Right ventricle myocardium inferior (tissue), 1 donor: ENCODE measurements at places on chromosomes 2 and 18. TPM values are rescaled to one million over a fixed set of nuclear protein-coding genes. Genes with fewer than 3 reads are reported as not detected.

GRCh38 chr2:52311862-52312261 is 1279.9 kb upstream of the NRXN1 start:
- no peak for DNase-seq

DNA sequence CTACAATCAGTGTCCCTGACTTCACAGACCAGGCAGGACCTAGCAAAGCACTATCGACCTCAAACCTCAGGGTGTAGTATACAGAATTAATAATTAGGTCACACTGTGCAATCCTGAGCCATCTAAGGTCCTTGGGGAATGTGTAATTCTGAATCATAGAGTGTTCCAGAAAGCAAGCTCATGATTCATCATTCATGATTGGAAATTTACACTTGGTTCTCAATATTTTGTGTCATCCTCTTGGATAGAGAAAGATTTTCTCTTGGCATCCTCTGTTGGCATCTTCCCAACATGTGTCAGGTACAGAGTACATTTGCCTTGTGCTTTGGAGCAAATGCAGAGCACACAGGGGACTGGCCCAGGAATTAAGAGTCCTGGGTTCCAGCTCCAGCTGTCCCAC is 245.0 kb upstream of the NT5C1B start:
- no peak for DNase-seq

DNA sequence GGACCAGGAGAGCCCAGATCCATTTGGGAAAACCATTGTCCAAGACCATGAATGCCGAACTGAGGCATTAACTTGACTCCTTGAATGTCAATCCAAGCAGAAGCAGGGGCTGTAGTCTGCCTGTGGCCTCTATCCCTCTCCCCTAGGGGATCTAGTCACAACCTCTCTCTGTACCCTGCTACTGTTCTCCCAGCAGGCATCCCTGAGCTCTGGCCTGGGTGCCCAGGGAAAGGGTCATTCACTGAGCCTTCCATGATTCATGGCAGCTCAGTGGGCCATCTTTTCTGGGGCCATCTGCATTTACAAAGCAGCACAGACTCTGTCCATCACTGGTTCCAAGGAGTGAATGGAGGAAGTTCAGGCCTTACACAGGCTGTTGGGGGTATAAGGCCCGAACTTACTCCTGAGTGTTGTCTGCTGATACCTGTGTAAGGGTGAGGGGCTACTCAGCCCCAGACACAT is 151.8 kb downstream of the ZFP36L2 start:
- DNase-seq = no peak

DNA sequence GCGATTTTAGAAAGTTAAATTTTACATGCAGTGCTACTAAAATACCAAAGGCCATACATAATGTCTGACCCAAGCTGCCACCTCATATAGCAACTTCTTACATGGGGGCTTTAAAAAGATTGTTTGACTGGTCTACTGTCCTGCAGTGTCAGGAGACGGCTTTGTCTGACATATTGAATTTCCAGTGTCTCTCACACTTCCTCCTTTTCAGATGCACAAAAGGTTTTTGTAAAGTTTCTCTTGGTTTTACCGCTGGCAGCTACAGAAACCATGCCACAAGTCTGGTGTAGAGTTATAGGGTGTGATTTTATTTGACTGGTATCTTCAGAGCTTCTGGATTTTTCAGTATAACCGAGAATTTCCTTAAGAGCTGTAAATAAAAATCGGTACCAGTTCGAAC is 1.1 kb upstream of the ASAP2 start:
- DNase-seq = no peak

DNA sequence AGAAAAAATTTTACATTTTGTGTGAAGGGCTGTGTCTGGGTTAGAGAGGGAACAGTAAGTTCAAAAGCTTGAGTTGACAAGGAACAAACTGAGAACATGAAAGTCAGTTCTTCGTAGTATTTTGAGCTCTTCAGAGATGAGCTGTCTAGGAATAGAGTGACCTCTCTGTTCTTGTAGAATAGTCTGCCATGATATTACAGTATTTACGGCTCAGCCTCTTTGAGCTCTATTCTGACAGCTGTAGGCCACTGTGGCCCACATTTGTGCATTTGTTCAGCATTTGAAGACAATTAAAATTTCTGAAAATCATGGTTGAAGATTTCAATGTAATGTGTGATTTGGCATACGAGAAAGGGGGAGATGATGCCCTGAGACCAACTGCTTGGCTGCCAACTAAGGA is 172.8 kb downstream of the MGAT5 start:
- DNase-seq = no peak

DNA sequence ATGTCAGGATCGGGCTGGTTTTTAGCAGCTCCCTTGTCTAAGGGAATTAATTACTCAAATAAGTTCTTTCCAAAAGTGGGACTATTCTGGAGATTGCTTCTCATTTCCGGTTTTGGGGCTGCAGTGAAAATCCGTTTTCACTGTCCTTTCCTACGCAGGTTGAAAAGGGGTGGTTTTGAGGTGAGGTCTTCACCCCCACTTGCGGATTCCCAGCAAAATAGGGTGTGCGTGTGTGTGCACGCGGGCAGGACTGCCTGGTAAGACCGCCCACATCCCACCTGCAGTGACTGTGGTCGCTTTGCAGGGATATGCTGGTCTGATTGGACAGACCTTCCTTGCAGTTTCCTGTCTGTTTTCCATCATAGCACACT is 472 bp upstream of the PLEKHM3 start:
- no peak for DNase-seq

DNA sequence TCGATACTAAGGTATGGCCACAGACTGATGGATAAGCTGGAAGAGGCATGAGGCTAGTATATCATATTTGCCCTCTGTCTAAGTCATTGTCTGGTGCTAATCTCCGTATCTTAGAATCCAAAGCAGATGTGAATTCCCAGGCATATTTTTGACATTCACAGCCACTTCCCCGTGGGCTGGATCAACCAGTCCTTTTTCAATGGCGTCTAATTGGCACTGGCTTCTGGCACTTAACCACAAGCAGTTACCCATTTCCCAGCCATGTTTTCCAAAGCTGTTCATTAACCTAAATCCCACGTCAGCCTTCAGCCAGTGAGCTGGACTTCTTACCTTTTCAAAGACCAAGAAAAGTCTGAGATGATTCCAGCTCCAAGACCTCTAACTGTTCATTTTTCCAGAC is 20.7 kb upstream of the ZNF407 start:
- DNase-seq = no peak

DNA sequence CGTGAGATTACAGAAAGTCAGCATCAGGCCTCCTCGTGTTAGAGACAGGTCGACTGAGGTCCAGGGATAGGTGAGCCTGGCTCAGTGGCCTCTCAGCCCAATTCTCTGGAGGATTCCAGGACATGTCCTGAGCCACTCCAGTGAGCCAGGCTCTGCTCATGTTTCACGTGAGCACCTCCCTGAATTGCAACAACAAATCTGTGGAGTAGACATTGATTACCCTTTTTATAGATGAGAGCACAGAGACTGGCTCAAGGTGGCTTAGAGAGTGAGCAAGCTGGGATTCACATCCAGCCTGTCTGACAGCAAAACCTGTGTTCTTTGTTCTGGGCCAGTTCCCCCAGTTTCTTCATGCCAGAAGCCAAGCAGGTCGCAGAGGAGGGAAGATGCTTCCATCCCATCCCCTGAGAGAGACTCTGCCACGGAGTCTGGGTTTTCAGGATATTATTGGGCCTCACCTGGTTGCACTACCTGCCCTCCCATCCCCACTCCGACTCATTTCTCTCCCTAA is 46.4 kb downstream of the HS1BP3 start:
- DNase-seq = no peak

DNA sequence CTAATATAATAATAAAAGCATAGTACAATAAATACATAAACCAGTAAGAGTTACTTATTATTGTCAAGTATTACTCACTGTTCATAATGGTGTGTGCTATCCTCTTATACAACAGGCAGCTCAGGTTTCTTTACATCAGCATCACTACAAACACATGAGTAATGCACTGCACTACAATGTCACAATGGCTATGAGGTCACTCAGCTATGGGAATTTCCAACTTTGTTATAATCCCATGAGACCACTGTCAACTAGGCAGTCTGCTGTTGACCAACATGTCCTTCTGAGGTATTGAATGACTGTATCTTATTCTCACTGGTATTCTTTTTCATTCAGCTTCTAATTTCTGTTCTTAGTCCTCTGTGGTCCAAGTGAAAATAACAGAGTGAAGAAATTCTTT is 250.4 kb upstream of the DSEL start:
- no peak for DNase-seq

- no peak for DNase-seq
Measured at GRCh38 chr2:39150102-39150562, 29.3 kb upstream of the SOS1 start.

DNA sequence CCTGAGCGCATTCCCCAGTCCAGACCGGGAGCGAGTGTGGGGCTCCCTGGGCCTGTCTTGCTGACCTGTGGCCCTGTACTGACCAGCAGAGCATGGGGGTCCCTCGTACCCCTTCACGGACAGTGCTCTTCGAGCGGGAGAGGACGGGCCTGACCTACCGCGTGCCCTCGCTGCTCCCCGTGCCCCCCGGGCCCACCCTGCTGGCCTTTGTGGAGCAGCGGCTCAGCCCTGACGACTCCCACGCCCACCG is 5.3 kb downstream of the NEU4 start:
- DNase-seq = no peak

- no peak for DNase-seq
Measured at GRCh38 chr2:36411962-36412444, 56.4 kb downstream of the CRIM1 start.

DNA sequence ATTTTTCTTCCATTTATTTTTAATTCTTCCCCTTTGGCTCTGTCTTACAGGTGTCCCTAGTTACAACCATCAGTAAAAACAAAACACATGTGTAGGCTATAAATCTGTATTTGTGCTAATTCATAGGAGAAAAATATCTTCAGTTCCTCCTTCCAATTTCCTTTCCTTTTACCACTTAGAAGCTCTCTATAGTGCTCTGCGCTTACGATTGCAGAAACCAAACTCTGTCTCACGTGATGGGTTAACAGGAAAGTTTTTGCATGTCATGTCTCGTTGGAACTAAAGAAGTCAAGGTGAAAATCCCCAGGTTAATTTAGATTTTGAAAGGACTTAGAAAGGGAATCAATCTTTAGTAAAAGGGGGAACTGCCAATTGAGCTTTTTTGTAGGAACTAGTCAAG is 1390.5 kb upstream of the ZEB2 start:
- DNase-seq = no peak

DNA sequence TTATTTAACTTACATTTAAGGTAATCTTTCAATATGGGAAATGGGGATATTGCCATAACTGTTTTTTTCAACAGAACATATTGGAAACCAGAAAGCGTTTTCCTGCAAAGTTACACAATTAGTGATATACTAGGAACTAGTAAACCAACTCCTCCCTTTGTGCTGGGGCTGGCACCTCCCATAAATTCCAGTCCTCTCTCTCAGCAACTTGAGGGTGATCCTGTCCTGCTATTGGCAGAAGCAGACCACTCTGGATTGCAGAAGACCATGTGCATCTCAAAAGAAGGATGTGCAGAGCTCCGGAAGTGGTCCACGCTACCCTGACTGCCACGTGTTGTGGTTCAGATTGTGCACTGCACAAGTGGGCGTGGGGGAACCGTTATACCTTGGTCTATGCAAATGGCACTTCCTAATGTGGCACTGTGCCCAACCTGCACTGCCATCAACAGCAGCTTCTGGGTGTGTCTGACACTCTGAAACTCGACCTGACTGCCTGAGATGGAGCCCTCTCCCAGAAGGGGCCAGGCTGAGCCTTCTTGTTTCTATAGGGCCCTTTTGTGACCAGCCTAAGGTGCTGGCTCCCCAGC is 219.2 kb downstream of the ZNF516 start:
- no peak for DNase-seq

DNA sequence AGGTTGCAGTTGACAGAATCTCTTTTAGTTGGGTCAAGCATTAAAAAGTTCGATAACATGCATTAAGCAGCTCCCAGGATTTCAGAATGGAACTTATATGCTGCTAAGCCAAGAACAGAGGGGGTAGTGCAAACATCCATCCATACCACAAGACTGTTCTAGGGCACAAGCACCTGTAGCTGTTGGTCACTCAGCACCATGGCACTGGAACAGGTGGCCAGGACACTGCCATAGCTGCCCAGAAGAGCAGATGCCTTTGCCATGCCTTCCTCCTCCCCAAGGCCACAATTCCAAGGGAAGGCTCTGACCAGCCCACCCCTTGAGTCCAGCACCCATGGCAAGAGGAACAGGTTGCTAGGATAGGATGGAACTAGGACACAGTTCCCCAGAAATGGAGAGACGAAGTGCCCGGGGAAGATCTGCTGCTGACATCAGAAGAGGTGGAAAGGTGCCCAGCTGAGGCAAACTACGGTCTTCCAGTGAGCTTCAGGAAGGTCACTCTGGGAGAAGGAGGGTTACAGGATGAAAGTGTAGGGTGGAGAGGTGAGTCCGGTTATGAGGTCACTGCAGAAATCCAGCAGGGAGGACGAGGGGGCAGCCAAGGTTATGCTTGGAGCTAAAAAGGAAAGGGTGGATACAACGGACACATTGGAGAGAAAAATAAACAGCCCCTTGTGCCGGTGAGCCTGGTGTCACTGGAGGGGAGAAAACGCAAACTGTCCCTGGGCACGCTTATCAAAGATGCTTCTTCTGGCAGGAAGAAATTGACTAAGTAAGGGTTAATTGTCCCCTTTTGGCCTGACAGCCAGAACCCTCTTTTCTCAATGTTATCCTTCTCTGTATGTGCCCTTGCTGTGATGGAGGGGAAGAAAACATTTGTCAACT is 41.9 kb downstream of the C1QL2 start:
- DNase-seq = no peak

GRCh38 chr2:122523143-122523542 is 767.7 kb downstream of the TSN start:
- no peak for DNase-seq

DNA sequence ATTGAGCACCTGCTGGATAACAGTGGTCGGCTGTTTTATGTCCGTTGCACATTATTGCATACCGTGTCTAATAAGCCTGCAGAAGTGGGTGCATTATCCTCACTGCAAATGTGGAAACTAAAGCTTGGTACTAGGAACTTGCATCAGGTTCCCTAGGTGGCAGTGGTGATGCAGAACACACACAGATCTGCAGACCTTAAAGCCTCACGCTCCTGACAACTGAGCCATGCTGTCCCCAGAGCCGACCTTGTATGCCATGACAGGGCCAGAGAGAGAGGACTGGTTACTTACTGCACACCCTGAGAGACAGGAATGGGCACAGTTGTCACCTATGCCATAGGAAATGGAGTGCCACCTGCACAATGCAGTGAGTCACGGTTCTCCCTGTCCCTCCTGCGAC is 151.8 kb downstream of the SH3RF3 start:
- DNase-seq = no peak

DNA sequence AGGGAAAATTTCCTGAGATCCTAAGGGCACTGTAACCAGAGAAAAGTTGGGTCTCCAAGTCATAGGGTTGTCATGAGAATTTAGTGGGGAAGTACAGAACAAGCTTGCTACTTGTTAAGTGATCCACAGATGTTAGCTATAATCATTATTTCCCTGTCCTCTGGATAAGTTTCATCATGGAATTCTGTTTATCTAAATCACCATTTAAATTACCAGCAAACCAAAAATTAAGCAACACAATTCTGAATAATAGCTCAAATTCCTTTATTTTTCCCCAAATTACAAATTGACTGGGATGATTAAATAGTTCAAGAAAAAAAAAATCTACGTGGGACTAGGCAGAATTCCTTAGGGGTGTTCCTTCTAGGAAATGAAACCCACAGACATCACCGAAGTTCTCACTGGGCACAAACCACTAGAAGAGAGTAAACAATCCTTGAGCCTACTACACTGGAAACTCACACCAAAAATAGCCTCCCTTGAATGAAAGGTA is 159.5 kb downstream of the COL6A3 start:
- no peak for DNase-seq

UGT1A3 gene
- total RNA-seq = not detected

SERPINB4 gene
- not detected for total RNA-seq

AOX1 gene
- total RNA-seq = 7.5 TPM

HOXD13 gene
- not detected for total RNA-seq

RPRM gene
- total RNA-seq = not detected

FOSL2 gene
- total RNA-seq = 48.5 TPM

AQP12B gene
- total RNA-seq = not detected

SCTR gene
- total RNA-seq = 0.41 TPM
